EH (cell line): ENCODE measurements at places on chromosomes 7 and 10.

DNA sequence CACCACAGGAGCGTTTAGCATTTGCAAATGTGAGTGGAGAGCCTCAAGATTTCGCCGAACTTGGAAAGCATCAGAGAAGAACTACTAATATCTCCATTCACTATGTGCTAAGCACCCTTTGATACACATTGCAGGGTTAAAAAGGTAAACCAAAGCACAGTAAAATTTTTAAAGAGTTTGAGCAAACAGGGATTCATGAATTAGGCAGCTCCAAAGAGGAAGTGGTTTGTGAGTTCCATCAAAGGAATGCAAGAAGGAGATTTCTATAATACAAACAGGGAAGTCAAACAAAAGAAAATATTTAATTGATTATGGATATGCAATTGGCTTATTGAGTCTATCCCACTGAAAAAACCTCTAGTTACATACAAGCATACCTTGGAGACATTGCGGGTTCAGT lies 81.1 kb upstream of the TMEM72 start:
- DNase-seq, result peak; percentile 76

- no peak for DNase-seq
Observed at GRCh38 chr10:85319826-85320225, 991.4 kb downstream of the CCSER2 start.

DNA sequence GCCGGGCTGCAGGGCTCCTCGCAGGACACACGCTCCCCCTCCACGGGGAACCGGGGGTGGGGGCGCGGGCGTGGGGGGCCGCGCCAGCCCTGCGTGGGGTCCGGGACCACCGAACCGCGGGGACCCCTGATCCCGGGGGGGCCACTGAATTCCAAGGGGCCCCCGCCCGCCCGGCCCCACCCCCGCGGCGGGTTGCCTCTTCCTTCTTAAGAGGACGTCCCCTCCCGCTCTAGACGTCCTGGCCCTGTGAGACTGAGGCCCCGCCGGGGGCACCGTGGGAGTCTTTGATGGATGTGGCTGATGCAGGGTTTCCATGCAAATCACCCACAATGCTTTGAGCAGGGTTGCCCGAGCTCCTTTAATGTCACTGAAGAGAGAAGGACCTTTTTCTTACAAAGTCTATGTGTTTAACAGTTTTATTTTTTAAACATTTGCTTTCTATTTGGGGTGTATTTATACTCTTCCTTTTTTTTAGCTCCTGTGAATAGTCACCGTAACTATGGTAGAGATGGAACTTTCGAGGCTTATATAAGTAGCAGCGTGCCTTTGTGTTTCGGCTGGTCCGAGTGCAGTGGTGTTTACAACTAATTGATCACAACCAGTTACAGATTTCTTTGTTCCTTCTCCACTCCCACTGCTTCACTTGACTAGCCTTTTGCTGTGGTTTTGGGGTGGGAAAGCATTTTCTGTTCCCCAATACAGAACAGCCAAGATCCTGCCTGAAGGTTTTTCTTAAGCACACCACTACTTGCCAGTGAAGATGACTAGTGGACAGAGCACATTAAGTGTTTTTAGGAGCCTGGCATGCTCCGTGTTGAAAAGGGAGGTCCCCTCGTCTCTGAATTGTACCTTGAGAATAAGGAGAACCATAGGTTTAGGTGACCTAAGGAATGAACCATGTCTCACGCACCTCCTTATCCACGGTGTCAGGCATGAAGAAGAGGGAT lies 44.8 kb downstream of the PDIA4 start:
- peak; percentile 81 for DNase-seq

GRCh38 chr7:2475678-2476015 lies 551 bp downstream of the GRIFIN start:
- DNase-seq, result no peak

DNA sequence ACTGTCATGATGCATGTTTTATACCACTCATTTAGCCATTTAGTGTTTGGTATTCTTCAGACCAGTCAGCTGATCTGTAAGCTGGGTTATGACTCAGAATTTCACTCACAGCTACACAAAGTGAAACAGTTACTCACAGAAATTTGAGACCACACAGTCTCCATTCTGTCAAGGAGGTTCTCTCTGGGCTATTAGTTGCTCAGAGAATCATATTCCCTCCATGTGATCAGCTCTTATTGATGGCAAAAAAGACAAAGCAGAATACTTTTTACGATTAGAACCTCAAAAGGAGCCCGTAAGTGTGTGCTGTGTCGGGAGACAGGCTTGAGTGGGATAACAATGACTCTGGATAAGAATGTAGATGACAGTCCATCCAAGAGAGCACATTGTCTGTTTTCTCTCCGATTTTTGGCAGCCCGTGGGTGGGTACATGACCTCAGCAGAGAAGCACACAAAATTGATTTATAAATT lies 277.6 kb upstream of the SORCS1 start:
- peak; percentile 61 for DNase-seq

DNA sequence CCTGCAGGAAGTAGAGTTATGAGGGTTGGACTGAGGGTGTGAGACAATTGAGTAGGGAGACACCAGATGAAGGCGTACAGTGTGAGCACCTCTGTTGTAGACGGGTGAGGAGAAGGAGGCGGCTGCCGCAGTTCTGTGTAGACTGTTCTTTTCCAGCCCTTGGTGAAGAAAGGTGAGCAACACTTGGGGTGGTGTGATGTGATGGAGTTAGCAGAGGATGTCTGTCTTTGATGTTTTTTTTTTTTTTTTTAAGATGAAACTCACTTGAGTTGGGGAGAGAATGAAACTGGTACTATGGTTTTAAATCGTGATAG lies 42.8 kb upstream of the RNF216 start:
- no peak for DNase-seq

DNA sequence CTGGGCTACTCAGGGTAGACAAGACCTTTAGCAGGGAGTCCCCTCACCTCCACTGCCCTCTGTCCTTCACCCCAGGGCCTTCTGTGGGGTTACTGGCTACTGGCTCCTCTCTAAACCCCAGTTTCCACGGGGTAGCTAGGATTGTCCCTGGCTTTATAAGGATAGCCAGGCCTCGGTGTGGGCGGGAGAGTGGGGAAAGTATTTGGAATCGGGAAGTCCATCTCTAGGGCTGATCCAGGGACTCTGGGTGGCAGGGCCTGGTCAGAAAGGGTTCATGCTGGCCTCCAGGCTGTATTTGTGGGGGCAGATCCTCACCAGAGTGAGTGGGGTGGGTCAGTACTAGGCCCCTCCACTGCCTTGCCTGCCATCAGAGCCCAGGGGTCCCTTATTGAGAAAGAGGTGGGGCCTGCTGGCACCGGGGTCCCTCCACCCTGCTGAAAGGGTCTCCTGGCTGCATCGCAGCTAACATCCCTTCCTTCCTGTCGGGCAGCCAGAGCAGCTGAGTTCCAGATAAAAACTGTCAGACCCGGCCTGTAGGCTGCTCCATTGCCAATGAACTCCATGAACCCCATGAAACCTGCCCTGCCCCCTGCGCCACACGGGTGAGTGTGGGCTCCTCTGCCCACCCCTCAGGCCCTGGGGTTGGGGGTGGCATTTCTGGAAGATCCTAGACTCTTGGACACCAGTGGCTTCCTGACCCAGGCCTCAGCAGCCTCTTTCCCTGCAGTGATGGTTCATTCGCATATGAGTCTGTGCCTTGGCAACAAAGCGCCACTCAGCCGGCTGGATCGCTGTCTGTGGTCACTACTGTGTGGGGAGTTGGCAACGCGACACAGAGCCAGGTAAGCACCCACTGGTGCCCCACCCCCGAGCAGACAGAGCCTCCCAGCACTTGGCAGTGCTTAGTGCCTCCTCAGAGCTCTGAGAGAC lies 7.3 kb downstream of the ZMIZ2 start:
- no peak for DNase-seq

DNA sequence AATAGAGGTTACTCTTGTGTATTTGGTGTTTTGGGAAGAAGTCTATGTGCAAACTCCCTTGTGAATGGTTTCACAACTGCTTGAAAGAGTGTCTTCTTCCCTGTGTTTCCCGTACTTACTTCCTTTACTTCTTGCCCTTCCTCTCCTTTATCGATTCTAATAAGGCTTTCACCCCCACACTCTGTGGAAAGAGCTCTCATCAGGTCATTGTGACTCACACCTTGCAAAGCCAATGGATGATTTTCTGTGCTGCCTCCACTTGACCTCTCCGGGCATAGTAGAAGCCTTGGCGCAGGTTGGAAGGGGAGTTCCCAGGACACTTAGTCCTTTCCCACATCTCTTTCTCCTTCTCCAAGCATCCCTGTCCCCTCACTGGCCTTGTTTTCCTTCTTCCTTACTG lies 6.2 kb upstream of the TSPAN15 start:
- DNase-seq, result no peak

DNA sequence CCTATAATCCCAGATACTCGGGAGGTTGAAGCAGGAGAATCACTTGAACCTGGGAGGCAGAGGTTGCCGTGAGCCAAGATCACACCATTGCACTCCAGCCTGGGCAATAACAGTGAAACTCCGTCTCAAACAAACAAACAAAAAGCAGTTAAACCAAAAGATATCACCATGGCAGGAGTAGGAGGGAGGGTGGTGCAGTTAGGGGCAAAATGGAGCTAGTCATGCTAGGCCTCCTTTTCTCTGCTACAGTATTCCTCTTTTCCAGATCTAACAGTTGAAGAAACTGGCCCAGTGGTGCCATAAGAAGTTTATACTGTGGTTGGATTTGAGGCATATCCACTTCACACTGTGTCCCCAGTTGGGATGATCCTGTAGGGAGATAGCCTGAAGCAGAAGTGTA lies 261.6 kb downstream of the SKIDA1 start:
- DNase-seq, result no peak

- DNase-seq, result peak; percentile 66
Observed at GRCh38 chr7:93719546-93719945, 145.0 kb upstream of the CALCR start.

GRCh38 chr7:107237451-107237850 lies 68.6 kb downstream of the HBP1 start:
- DNase-seq, result no peak

DNA sequence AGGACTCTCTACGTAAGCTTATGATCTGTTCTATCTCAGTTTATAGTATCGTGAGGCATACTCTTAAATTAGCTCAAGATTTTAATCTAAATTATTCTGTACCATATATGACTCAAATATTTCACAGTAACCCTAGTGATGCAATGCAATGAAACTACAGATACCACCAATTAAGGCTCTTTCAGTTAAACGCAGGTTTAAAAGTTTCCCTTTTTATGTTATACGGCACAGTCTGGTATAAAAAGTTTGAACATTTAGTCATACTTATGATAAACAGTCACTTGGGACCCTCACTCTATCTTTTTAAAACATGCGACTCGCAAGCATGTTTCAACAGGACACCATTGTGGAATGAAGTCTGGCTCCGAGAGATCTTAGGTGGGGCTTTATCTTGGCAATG lies 107.2 kb downstream of the CDK6 start:
- DNase-seq, result peak; percentile 27

DNA sequence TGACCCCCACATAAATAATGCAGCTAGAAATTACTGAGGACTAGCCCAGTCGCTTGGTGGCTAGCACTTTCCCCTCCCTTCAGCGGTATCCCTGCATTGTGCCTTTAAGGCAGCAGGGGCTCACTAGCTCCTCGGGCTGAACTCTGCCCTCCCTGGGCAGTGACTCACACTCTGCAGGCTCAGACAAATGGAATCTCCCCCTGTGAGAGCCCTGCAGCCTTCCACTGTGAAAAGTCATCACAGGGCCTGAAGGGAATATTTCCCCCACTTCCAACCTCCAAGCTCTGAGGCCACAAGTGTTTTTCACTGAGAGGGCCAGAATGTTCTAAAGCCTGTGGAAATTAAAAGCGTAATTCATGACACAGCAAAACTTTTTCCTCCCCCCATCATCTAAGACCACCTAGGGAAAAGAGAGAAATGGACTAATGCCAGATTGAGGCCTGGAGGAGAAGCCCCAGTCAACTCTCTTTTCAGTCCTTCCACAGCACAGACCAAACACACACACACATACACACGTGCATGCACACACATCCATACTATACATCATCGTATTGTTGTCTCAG lies 93.6 kb upstream of the COL1A2 start:
- peak; percentile 99 for DNase-seq

- DNase-seq, result no peak
Observed at GRCh38 chr10:95245425-95246055, 45.3 kb downstream of the PDLIM1 start.

DNA sequence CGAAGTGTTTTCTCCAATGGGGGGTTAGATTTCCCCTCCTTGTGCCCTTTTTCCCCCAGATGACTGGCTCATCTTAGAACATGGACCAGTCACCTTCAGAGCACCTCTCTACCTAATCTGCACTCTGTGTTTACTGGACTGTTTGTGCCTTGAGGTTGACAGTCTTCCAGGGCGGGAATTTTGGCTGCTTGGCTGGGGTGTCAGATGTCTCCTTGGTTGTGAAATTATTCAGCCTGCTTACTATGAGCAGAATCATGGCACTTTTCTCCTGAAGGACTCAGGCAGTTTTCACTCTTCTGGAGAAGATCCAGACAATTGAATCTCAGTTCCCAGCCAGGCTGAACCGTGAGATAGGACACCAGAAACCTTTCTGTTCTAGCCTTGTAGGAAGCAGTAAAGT lies 60.3 kb upstream of the NFKB2 start:
- no peak for DNase-seq

- DNase-seq, result no peak
Observed at GRCh38 chr7:28961972-28962371, 3.8 kb upstream of the TRIL start.

DNA sequence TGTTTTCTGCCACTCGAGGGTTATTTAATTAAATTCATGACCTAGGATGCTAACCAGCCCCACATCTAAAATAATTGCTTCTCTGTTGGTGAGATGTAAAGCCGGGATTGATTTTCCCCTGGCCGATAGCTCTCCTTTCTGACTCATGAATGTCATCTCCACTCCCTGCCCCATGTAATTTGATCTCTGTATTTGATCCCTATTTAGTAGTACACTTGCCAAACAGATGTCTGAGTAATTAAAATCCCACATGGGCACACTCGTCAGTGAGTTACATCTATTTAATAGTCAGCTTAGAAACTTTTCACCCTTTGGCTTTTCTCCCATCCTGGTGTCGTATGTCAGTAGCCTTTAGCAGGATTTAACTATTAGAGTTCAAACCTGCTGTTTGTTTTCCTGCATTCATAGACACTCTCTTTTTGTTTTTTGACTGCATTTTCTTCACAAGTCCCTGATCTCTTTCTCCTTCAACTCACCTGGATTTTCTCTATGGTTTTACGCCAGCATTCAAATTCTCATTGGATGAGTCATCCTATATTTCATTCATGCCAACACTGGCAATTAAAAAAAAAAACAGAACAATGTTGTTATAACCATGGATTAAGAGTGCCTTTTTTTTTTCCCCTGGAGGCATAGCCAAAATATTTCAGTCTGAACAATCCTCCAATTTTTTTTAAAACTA lies 82.7 kb downstream of the SPAG6 start:
- peak; percentile 92 for DNase-seq

DNA sequence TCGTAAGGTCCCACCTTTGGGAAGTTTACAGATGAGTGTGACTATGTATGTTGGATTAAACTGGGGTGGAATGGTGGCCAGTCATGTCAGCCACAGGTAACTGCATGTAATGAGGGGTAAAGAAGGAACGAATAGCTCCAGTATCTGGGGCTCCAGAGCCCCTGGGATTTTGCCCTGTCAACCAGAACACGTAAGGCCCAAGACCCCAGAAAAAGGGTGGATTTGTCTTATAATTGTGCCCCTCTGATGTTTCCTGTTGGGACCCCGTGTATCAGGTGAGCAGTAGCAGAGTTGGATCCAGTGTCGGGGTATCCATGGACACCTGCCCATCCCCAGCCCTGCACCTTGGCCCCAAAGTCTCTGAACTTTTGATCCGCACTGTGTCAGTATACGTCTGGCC lies 76.9 kb downstream of the ADARB2 start:
- DNase-seq, result no peak

GRCh38 chr7:41002741-41003610 lies 699.9 kb downstream of the INHBA start:
- DNase-seq, result peak; percentile 40

GRCh38 chr10:63696205-63696604 lies 175.0 kb downstream of the REEP3 start:
- peak; percentile 30 for DNase-seq

GRCh38 chr7:93843260-93843659 lies 47.3 kb downstream of the TFPI2 start:
- DNase-seq, result peak; percentile 21
